Tongue (tissue), 3 donors: ENCODE measurements at places on chromosomes 5 and 9. TPM values are rescaled to one million over a fixed set of nuclear protein-coding genes. Genes with fewer than 3 reads are reported as not detected.

PCDHGA1 gene
- total RNA-seq, result 1.8 TPM

DOLPP1 gene
- 9.9 TPM for total RNA-seq

ALDH1B1 gene
- total RNA-seq, result 25.4 TPM

TMEM215 gene
- 2.1 TPM for total RNA-seq

IER5L gene
- 10.4 TPM for total RNA-seq

TAS2R1 gene
- not detected for total RNA-seq

ARHGEF37 gene
- 5.5 TPM for total RNA-seq

CCL21 gene
- 49.3 TPM for total RNA-seq

ZFR gene
- total RNA-seq, result 93.9 TPM

C9orf153 gene
- total RNA-seq, result not detected

PCDHGA7 gene
- total RNA-seq, result 6.3 TPM

MELK gene
- total RNA-seq, result 9.8 TPM

FAT2 gene
- total RNA-seq, result 25.0 TPM

UBAP2 gene
- total RNA-seq, result 60.4 TPM

BASP1 gene
- total RNA-seq, result 36.0 TPM

STING1 gene
- 38.9 TPM for total RNA-seq

SUSD3 gene
- 3.7 TPM for total RNA-seq

ZNF366 gene
- 3.9 TPM for total RNA-seq

OTP gene
- total RNA-seq, result not detected

KIF24 gene
- total RNA-seq, result 4.9 TPM

PCDHA3 gene
- total RNA-seq, result 0.10 TPM
